ENCODE measurements at places on chromosomes 3 and 15. TPM values are rescaled to one million over a fixed set of nuclear protein-coding genes. Genes with fewer than 3 reads are reported as not detected.

GPR87 gene
- not detected for polyA plus RNA-seq

DNA sequence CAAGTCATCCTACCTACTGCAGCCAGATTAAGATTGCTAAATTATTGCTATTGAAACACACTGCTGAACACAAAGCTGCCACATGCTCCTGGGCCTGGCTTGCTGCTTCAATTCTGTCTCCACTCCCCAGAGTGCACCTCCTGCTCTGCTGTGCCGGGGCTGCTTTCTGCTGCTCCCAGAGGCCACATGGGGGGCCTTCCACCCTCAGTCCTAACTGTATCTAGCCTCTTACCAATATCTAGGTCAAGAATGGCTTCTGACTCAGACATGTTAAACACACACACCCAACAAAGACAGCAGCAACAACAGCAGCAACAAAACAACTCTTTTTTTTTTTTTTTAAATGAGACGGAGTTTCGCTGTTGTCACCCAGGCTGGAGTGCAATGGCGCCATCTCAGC, 33.0 kb downstream of the MYZAP start:
- no peak for DNase-seq

KCNMB3 gene
- 5.7 TPM for polyA plus RNA-seq

DNA sequence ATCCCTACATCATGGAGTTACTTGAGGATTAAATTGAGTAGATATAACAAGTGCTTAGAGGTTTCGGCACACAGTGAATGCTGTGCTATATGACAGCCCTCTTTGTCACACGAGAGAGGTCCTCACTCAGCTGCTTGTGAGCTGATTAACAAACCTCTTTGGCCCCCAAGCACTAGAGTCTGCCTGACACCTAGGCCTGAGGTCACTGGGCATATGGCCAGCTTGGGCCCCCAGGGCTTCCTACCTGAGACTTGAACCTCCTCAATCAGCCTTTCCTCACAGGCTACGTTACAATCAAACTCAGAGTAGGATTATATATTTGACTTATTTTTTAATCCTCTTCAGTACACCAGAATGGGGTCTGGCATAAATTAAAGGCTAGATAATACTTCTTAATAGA, 88.8 kb downstream of the WDR72 start:
- no peak for DNase-seq

- no peak for DNase-seq
Measured at GRCh38 chr3:9550999-9551398, 2.6 kb downstream of the LHFPL4 start.

Data from renal pelvis (tissue), 12 donors.